Central memory CD8-positive, alpha-beta T cell (primary cell): ENCODE measurements at places on chromosomes 16 and 17.
A peak's percentile ranks its signal among the peaks of the same experiment; 100 is the strongest.

DNA sequence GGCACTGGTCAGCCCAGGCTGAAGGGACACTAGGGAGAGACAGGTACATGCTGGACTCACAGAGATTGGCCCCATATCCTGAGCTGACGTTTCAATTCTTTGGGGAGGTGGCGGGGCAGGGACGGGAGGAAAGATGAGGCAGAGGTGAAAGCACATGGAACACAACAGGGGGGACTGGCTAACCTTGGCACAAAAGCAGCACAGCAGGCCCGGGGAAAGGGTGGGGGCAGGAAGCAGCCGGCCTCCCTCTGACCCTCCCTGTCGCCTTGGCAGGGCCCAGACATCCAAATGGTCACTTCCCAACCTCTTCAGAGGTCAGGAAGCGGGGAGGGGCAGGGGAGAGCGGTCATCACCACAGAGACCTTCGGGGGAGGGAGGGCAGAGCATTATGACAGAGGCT is 6.6 kb downstream of the VAT1 start:
- H3K4me3 ChIP-seq = no peak overlapping the region
- peak overlapping the region; percentile 20 for H3K27ac ChIP-seq
- H3K36me3 ChIP-seq = peaks cover 17% of the 10 kb centered on the region
- no peaks in the 10 kb centered on the region for H3K27me3 ChIP-seq

DNA sequence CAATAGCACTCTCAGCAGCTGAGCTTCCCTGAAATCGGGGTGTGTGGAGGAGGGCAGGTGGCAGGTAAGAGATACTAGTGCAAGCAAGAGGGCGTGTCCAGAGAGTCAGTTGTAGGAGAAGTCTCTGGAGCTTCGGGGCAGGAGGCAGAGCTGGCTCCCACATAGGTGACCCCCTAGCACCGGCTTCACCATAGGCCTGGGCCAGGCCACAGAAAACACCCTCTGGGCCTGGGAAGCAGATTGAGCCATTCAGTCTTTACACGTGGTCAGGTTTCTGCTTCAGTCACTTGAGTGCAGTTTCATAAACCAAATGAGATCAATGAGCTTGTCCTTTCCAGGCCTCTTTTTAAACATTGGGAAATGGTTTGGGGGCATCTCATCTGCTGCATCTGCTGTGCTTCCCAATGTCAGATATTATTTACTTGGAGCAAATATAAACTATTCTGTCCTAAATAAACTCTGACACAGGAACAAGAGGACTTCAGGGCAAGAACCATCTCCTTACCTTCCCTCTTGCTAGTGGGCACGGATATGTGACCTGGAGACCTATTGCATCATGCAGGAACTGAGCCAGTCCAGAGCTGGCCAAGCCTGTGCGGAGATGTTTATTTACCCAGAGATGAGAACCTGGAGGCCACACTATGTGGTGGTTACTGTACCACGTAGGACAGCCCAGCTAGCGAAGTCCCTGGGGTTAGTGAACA is 16.1 kb downstream of the CCR7 start:
- peak overlapping the region; percentile 28 for H3K4me3 ChIP-seq
- peaks cover 20% of the 10 kb centered on the region for H3K36me3 ChIP-seq
- no peaks in the 10 kb centered on the region for H3K27me3 ChIP-seq
- DNase-seq = no peak

DNA sequence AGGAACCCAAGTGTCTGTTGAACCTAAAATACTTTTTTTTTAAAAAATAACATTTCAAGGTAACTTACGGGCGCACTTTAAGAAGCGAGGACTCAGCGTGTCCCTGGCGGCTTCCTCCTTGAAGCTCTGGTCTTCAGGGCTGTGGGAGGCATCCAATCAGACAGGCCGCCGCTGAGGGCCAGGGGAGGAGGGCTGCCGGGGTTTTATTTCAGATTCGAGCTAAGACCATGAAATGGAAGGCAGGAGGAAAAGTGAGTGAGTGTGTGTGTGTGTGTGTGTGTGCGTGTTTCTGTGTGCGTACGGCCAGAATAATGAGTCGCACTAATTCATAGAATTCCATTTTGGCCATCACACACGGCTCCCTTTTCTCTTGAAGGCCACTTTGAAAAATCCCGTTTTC is 41.1 kb downstream of the C16orf78 start:
- peaks cover 6% of the 10 kb centered on the region for H3K4me1 ChIP-seq
- no peak overlapping the region for H3K4me3 ChIP-seq
- H3K36me3 ChIP-seq = no peaks in the 10 kb centered on the region
- DNase-seq = no peak
- no peak overlapping the region for H3K27ac ChIP-seq

DNA sequence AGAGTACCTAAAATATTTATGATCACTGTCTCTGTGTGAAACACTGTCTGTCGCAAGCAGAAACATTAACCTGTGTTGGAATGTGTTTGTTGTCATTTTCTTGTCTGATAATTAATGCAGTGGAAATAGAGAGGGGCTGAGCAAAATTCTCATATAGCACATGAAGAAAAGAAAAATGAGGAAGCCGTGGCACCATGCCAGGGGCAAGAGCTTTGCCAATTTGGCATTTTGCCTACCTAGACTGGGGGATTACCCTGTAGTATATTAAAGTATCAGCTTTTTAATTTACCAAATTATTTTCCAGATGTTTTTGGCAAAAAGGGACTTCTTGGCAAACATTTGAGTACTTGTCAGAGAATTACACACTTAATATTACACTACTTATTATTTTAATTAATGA is 1326.6 kb upstream of the GOT2 start:
- H3K4me1 ChIP-seq = no peaks in the 10 kb centered on the region
- H3K36me3 ChIP-seq = peaks cover 1% of the 10 kb centered on the region
- H3K27me3 ChIP-seq = no peaks in the 10 kb centered on the region
- no peak overlapping the region for H3K4me3 ChIP-seq
- no peak for DNase-seq

- no peak for DNase-seq
- H3K27ac ChIP-seq = no peak overlapping the region
- no peak overlapping the region for H3K4me3 ChIP-seq
- H3K27me3 ChIP-seq = peaks cover 37% of the 10 kb centered on the region
- no peaks in the 10 kb centered on the region for H3K36me3 ChIP-seq
These were observed 117.8 kb downstream of the ADAMTS18 start for GRCh38 chr16:77317059-77317458.

- H3K36me3 ChIP-seq = no peaks in the 10 kb centered on the region
- no peak overlapping the region for H3K27ac ChIP-seq
- no peak for DNase-seq
- H3K27me3 ChIP-seq = peaks cover 41% of the 10 kb centered on the region
- H3K4me1 ChIP-seq = no peaks in the 10 kb centered on the region
These were observed 465.0 kb upstream of the MAF start for GRCh38 chr16:80065541-80065940.

DNA sequence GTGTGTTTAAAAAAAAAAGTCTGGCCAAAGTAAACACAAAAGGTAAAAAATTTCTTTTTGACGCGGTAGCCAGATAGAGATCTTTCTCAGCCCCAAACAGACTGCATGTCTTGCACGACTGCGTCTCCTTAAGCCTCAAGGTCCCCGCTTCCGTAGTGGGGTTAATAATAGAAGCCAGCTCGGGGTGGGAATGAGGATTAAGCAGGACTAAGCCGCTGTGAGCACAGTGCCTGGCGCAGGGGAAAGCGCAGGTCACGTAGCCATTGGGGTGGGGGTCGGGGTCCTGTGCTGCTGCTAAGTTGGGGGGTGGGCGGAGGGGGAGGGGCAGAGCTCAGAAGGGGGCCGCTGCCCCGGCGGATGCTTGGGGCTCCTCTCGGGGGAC is 521 bp downstream of the GGA2 start:
- peak overlapping the region; percentile 99 for H3K27ac ChIP-seq
- H3K4me1 ChIP-seq = peaks cover 58% of the 10 kb centered on the region
- peak; percentile 61 for DNase-seq

- no peaks in the 10 kb centered on the region for H3K27me3 ChIP-seq
- H3K4me1 ChIP-seq = no peaks in the 10 kb centered on the region
- H3K36me3 ChIP-seq = no peaks in the 10 kb centered on the region
- no peak overlapping the region for H3K27ac ChIP-seq
- no peak overlapping the region for H3K4me3 ChIP-seq
These were observed 1735.9 kb downstream of the TP53TG3F start for GRCh38 chr16:35195173-35195863.

DNA sequence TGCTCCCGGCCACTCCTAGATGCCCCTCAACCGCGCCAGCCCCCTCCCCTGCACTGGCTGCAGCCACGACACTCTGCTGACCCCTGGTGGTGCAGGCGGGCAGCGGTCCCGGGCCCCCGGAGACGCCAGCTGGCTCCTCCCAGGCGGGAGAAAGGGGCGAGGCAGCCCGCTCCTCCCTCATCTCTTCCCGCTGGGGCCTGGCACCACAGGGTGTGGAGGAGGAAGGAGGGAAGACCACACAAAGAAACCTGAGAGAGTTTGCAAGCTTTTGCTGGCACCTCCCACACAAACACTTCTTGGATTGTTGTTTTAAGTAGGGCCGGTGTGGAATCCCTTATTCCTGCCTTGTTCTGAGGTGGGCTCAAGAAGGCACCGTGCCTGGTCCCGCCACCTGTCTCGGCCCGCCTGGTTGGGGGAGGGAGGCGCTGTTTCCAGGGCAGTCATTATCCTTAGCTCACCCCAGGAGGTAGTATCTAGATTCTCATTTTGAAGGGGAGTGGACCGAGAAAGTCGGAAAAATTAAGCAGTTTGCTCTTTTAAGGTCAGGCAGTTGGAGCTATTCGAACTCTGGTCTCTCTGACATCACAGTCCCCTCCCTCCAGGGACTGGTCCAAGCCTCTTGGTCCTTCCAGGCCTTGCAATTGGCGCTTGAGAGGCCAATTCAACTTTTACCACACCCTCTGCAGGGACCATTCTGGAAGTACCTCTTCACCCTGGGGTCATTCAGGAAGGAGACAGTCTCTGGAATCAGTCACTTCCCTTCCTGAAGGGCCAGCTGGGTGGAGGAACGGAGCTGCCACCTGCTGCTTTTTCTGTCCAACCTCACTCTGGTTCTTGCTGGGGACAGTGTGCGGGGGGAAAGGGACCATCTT is 959 bp upstream of the ANKRD13B start:
- no peak overlapping the region for H3K27ac ChIP-seq
- peaks cover 40% of the 10 kb centered on the region for H3K4me1 ChIP-seq
- peak; percentile 64 for DNase-seq
- no peaks in the 10 kb centered on the region for H3K27me3 ChIP-seq

DNA sequence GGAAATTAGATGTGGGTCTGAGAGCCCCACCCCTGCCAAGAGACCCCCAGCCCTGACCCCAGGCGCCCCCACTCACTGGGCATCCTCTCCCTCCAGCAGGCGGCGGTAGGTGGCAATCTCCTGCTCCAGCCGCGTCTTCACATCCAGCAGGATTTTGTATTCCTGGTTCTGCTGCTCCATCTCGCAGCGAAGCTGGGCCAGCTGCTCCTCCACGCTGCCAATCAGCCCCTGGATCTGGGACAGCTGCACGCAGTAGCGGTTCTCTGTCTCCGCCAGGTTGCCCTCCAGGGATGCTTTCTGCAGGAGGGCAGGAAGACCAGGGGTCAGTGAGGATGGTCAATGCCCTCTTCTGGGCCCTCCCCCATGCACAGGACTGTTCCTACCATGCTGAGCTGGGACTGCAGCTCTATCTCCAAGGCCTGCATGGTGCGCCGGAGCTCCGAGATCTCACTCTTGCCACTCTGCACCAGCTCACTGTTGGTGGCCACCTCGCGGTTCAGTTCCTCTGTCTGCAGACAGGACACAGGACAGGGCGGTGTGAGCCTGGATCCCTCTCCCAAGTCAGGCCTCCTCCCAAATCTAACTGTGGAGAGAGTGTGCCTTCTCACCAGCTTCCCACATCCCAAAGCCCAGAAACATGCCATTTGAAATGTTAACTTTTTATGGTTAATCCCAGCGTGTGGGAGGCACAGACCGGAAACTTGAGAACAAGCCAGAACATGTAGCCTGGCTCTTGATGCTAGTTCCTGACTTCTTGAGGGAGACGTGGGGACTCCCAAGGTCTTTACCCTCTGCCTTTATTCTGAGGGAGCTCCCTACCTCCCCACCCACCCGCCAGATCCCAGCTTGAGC is 3.6 kb downstream of the KRT17 start:
- H3K4me3 ChIP-seq = no peak overlapping the region
- H3K4me1 ChIP-seq = no peaks in the 10 kb centered on the region
- H3K27ac ChIP-seq = no peak overlapping the region
- DNase-seq = no peak
- peaks cover 5% of the 10 kb centered on the region for H3K36me3 ChIP-seq
- peaks cover 36% of the 10 kb centered on the region for H3K27me3 ChIP-seq

GRCh38 chr17:29180034-29180787 is at the start of gene MYO18A:
MYO18A (minus strand) TSS chr17:29180398; CDS start chr17:29166940, 13,458 bp downstream.
- peaks cover 2% of the 10 kb centered on the region for H3K36me3 ChIP-seq
- H3K4me3 ChIP-seq = peak within 1 kb of the TSS; percentile 57
- peaks cover 24% of the 10 kb centered on the region for H3K4me1 ChIP-seq
- no peak within 1 kb of the TSS for H3K27ac ChIP-seq
- DNase-seq = peak; percentile 68

DNA sequence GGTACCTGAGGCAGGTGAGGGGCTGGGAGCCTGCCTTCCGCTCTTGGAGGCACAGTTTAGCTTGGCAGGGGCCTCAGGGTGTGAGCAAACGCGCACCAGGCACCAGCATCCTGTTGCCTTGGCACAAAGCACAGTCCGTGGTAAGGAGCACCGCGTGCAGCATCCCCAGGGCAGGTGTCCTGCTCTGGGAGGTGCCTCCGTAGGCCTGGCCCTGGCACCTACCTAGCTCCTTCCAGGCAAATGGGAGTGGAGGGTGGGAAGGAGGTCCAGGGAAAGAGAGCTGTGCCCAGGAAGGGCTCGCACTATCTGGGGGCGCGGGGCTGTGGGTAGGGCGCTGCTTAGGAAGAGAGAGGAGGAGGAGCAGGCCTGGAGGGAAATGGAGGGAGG is 3.1 kb upstream of the GSE1 start:
- peak overlapping the region; percentile 76 for H3K4me3 ChIP-seq
- peaks cover 43% of the 10 kb centered on the region for H3K4me1 ChIP-seq
- peak overlapping the region; percentile 84 for H3K27ac ChIP-seq
- H3K36me3 ChIP-seq = peaks cover 7% of the 10 kb centered on the region

DNA sequence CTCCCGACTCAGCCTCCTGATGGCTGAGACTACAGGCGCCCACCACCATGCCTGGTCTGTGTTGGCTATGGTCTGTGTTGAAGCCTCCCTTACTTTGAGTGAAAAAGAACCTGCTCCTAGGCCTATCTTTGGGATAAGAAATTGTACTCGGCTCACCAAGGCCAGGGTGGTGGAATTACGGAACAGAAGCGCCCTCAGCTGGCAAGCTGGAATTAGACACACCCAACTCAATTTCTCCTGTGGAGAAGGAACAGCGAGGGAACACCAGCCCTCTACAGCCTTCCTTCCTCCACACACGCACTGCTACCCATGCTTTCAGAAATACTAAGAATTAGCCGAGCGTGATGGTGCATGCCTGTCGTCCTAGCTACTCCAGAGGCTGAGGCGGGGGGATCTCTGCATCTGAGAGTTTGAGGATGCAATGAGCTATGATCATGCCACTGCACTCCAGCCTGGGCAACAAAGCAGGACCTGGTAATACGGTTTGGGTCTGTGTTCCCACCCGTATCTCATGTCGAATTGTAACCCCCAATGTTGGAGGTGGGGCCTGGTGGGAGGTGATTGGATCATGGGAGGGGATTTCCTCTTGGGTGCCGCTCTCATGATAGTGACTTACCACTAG is 40.1 kb upstream of the RBBP6 start:
- peaks cover 19% of the 10 kb centered on the region for H3K27me3 ChIP-seq
- H3K36me3 ChIP-seq = no peaks in the 10 kb centered on the region
- no peak for DNase-seq
- H3K4me3 ChIP-seq = no peak overlapping the region
- no peak overlapping the region for H3K27ac ChIP-seq
- H3K4me1 ChIP-seq = no peaks in the 10 kb centered on the region

- H3K27ac ChIP-seq = no peak overlapping the region
- H3K27me3 ChIP-seq = no peaks in the 10 kb centered on the region
- no peak for DNase-seq
- H3K4me1 ChIP-seq = no peaks in the 10 kb centered on the region
These were observed 26.8 kb upstream of the GLG1 start for GRCh38 chr16:74633686-74634085.

GRCh38 chr17:82177761-82178498 is 34.7 kb downstream of the CCDC57 start:
- H3K27me3 ChIP-seq = no peaks in the 10 kb centered on the region
- no peaks in the 10 kb centered on the region for H3K4me1 ChIP-seq
- no peak for DNase-seq
- H3K36me3 ChIP-seq = peaks cover 12% of the 10 kb centered on the region
- no peak overlapping the region for H3K27ac ChIP-seq
